ENCODE measurements at places on chromosomes 3 and 15. TPM values are rescaled to one million over a fixed set of nuclear protein-coding genes. Genes with fewer than 3 reads are reported as not detected.

- no peak for DNase-seq
Observed at GRCh38 chr3:37944391-37944842, 46.2 kb upstream of the VILL start.

DNA sequence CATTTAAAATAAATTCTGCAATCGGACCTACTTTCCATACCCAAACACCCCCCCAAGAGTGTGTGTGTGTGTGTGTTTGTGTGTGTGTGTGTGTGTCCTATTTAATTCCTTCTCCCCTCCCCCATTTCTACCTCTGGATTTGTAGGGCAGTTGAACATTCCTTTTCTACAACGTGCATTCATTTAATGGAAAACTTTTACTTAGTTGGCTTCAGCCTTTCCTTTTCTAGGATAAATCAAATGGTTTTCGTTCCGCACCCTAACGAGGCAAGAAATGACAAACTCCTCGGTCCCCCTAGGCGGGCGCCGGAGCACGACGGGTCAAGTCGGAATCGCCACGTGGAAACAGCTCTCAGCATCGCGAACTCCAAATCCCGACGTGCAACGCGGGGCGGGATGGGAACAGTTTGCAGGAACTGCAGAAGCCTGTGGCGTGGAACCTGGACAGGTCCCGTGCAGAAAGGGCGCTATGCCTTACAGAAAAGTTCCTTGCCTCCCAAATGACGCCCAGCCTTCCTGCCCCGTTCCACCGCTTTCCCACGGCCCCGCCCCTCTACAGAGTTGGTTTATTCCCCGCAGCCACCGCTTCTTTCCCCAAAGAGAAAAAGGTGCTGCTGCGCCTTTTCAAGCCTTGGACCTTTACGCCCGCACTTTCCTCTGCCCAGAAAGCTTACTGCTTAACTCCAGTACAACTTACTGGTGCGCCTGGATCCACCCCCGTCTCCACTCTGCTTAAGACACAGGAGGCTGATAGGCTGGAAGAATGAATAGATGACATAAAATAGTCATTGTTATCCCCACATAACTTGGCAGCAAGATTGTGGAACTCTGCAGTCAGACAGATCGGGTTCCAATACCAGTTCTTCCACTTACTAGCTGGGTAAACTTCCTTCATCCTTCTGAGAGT lies 1.1 kb upstream of the EIF2B5 start:
- DNase-seq: peak; percentile 86

DNA sequence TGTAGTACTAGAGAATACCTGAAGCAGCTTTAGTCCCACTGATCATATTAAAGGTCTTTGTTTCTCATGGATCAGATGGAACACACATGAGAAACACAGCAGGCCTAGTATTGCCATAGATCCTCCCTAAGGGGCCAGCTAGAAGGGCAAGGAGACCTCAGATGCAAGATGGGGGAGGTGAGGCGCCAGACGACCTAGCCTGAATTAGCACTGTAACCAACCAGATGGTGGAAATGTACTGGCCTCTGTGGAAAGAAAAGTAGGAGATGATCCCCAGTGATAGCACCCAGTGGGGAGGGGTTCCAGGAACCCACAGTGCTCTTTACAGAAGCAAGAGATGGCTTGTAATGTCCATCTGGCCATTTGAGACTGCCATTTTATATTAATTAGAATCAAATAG lies 138.2 kb upstream of the ZNF385D start:
- no peak for DNase-seq

DNA sequence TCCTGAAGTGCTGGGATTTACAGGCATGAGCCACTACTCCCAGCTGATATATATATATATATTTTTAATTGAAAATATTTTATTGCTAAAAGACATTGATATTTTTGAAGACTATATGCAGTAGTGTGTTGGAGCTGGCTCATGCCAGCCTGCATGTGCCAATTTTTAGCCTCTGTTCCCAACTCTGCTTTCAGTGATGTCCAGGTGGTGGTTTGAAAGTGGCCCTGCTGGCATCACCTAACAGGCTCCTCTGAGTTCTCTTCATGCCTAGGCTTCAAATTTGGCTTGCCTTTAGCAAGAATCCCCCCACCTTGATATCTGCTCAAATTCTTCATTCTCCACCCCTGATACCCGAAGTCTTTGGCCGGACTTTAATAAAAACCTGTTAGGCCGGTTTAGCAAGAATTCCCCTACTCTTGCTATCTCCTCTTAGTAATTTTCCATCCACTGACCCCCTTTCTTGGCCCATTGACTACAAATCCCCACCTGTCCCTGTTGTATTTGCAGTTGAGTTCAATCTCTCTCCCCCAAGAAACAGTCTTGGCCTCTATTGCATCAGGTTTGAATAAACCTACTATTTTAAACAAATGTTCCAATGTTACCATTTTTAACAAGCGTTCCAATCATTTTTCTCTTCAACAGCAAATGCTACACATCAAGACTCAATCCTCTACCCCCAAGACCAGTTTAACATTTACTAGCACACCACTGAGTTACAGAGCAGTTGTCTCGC lies 23.9 kb upstream of the CTSH start:
- no peak for DNase-seq

- DNase-seq: no peak
Observed at GRCh38 chr15:58576657-58577056, 144.9 kb downstream of the LIPC start.

The NEDD4 gene
- total RNA-seq: 68.3 TPM

The FBN1 gene
- total RNA-seq: 257 TPM

The FSIP1 gene
- total RNA-seq: not detected

The ACAD11 gene
- 117 TPM for total RNA-seq

The SLC2A2 gene
- total RNA-seq: 107 TPM

The TRH gene
- not detected for total RNA-seq
